Endodermal cell (in vitro differentiated cells): ENCODE measurements at places on chromosomes 4 and X. TPM values are rescaled to one million over a fixed set of nuclear protein-coding genes. Genes with fewer than 3 reads are reported as not detected.

The JAKMIP1 gene
- 8.4 and 10.4 TPM in 2 replicates for total RNA-seq

The TMEM35A gene
- 0.67 to 0.80 TPM (median 0.73 TPM) in 3 replicates for total RNA-seq

The TMEM271 gene
- not detected in 2 replicates for total RNA-seq

The ZNF185 gene
- 13.0 and 13.5 TPM in 2 replicates for total RNA-seq

DNA sequence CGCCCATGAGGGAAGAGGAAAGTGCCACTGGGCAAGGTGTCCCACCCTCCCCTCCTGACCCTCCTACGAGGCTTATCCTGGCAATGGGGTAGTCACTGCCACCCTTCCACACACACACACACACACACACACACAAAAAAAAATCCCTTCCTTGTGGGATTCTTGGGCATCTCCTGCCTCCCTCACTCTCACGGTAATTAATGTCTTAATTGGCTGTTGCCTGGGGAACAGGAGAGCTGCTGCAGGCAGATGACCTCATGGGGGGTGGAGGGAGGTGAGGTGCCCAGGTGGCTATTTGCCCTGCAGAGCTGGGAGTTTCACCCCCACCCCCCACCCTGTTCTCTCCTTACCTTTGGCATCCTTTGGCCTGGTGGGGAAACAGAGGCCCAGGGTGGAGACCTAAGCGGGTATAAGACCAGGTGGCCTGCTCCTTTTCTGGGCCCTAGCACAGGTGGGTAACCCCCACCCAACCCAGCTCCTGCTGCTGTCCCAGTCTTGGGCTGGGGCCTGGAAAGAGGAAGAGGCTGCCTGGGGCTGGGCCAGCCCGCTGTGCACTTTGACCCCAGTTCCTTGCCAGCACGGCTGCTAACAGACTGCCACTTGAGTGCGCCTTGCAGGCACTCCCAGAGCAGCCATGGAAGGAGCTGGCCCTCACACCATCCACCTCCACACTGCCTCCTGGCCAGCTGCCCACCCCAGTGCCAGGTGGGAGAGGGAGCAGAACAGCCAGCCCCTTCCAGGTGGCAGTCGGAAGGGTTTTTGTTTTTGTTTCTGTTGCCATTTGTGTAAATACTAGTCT is 12.6 kb downstream of the EFNB1 start:
- DNase-seq, result no peak

DNA sequence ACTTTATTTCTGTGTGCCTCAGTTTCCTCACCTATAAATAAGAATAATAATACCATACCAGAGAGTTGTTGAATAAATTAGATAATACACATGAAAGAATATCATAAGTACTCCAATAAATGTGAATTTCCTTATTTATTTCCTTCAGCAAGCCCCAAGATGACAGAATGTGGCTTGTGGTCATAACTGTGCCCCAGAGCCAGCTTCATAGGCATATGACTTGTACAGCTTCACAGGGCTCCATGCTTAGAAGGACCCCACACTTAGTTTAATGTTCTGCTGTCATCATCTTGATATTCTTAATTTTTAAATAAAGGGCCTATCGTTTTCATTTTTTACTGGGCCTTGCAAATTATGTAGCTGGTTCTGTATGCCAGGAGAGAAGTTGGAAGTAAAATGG is 25.3 kb downstream of the VSIG4 start:
- DNase-seq, result no peak

- no peak for DNase-seq
Measured at GRCh38 chr4:182741914-182742313, 175.3 kb downstream of the DCTD start.

GRCh38 chr4:79233820-79234219 is 92.0 kb downstream of the NAA11 start:
- DNase-seq, result no peak

DNA sequence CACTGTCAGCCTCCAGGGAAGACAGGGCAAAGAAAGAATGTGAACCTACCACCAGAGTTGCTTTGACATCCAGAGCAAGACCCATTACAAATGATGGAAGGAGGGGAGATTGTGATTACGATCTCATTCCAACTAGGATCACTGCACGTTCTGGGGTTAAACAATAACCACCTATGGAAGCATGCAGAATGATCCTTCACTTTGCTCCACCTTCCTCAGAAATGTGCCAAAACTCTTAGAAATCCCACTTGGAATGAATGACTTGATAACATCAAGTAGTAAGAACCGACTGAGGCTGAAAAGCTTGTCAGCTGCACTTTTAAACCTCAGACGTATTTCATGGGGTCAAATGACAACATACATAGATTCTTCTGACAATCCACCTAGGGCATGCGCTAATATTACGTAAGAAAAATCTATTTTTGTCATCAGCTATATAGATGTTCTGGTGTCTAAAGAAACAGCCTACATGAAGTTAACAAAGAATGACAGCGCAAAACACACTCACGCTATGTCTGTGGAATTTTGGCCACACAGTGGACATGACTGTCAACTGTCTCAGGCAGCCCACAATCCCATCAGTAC is 3.5 kb upstream of the STS start:
- no peak for DNase-seq

DNA sequence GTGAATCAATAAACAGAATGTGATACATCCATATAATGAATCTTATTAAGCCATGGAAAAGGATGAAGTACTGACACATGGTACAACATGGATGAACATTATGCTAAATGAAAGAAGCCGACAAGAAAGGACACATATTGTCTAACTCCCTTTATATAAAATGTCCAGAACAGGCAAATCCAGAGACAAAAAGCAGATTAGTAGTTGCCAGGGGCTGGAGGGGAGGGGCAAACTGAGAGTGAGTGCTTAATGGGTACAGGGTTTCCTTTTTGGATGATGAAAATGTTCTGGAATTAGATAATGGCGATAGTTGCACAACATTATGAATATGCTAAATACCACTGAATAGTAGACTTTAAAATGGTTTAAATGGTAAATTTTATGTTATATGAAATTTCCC is 17.4 kb downstream of the ADGRG4 start:
- no peak for DNase-seq

GRCh38 chr4:73725985-73726384 is 14.4 kb upstream of the CXCL8 start:
- no peak for DNase-seq

GRCh38 chr4:111639120-111639690 is 506.0 kb upstream of the FAM241A start:
- no peak for DNase-seq

DNA sequence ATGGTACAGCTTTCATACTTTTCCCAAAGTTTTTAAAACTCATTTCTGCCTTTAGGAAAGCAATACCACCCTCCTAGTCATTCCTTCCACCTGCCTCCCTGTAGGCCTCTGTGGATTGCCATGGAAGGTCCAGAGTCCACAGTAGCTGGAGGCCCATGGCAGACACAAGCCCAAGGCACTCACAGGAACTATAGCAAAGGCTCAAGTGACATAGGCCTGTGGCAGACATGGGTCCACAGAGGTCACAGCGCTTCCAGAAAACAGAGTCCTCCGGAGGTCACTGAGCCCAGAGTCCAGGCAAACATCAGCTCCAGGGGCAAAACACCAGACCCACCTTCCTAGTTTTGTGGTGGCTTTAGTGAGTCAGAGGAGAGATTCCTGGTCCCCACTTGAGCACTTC is 147.6 kb upstream of the ATP6AP2 start:
- DNase-seq, result no peak

DNA sequence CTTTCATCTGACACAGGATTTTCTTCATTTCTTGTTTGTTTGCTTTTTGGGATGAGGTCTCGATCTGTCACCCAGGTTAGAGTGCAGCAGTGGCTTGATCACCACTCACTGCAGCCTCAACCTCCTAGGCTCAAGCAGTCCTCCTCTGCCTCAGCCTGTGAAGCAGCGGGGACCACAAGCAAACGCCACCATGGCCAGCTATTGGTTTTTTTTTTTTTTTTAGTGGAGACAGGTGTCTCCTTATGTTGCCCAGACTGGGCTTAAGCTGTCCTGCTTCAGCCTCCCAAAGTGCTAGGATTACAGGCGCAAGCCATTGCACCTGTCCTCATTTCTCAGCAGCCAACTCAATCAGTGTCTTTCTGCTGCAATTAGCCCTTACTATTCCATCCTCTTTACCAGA is 10.3 kb downstream of the SPRY1 start:
- DNase-seq, result no peak

DNA sequence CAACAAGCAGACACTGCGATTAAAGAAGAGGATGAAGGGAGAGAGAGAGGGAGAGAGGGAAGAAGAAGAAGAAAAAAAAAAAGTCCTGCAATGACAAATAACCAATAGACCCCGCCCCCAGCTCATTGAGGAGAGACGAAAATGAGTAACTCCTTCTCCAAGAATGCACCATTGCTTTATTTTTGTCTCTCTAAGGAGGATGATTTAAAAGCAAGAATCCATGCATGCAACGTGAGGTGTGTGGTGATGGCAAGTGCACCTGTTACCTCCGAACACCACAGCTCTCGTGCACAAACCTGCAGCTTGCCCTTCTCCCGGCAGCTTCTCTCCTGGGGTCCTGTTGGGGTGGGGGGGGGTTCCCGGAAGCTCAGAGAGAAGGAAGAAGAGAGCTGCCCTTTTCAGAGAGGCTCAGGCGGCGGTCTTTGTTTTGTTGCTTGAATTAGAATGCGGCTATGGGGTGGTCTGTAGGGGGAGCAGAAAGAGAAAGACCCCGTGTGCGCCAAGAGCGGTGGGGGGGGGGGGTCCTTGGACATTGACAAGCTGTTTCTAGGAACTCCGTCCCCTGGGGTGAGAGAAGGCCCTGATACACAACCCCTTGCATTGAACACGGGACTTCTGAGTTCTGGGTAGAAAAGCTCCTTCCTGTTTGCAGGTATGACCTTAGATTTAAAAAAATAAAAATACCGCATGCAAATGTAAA is 100.7 kb downstream of the CRLF2 start:
- peak; percentile 86 for DNase-seq
